ENCODE measurements at places on chromosomes 2 and 18.

- DNase-seq, result no peak
Measured at GRCh38 chr2:196380098-196380497, 208.7 kb upstream of the STK17B start.

- DNase-seq, result no peak
Measured at GRCh38 chr2:65053199-65053598, 3.0 kb upstream of the CEP68 start.

DNA sequence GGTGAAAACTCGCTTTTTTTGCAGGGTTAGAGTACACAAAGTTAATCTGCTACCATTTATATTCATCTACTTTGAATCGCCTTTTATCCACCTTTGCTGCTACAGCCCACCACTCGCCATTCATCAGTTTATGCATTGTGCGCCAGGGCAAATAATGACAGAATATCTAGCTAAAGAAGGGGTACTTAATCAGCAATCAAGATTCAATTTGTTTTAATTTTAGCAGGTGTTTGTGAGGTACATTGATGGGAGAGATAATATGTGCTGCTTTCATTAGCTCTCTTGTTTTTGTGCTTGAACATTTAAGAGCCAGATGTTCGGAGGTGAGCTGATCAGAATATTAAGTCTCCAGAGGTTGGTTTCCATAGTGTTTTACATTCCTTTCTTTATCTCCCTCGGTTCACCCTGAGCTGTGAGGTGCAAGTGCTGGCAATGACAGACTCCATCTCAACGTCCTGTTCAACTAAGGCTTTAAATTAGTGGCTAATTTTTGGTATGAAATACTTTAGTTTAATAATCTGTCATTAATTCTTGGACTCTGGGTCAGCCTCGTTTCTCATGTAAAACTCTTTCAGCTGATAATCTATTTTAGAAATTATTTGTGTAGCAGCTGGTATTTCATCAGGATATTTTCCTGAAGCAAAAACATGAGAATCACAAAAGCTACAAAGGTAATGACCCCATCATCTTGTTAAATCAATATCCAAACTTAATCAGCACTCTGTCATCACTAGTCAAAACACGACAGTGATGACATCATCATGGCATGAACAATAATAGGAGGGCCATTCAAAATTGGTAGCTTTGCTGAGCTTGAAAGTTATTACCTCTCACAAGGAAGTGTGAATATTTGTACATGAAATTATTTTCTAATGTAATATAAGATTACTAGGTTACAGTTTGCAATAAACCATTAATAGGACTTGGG lies 479.9 kb upstream of the FANCL start:
- DNase-seq, result no peak

DNA sequence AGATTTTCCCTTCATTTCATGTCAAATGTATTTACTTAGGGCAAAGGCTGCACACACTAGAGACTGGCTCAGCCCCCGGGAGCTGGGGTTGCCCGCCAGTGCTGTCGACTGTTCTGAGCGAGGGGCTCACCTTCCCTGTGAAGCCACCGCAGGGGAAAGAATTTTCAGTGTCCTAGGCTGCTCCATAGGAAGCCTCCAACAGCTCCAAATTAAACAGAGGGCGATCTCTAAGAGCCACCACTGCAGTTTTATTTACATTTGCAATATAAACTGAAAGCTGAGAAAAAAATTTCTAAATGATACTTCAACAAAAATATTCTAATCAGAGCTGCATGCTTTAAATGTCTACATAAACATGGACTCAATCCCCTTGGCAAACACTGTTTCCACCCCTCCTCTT lies 54.0 kb downstream of the UXS1 start:
- DNase-seq, result no peak

DNA sequence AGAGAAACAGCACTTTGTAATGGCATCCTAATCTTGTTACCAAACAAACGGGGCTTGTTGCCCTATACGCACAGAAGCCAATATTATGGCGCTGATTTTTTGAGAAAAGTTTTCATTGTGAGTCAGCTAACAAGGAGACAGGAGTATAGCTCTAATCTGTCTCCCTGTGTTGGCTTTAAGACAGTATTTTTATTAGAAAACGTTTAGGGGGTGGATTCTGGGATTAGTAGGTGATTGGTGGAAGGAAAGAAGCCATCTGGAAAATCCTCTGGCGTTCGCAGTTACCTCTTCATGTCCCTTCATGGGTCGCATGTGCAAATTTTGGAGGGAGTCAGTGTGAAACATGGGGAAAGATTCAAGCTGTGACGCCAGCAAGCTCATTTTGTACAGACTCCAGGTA lies 698 bp upstream of the TMEM237 start:
- peak; percentile 36 for DNase-seq

GRCh38 chr2:162301151-162301804 lies 17.2 kb downstream of the IFIH1 start:
- DNase-seq, result peak; percentile 25

DNA sequence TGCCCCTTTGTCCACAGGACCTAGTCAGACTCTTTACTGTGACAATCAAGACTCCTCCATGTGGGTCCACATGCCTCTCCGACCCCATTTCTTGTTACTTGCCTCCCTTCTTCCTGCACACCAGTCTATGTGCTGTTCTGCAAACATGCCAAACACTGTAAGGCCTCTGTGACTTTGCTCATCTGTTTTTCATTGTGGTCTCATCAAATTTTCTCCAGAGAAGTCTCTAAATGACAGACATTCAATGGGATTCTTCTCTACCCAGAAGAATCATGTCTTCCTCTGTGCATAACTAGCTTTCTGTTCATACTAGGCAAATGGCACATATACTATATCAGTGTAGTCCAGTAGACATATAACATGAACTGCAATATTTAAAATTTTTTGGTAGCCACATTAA lies 43.0 kb upstream of the KCNE4 start:
- no peak for DNase-seq

- no peak for DNase-seq
Measured at GRCh38 chr2:236639461-236640235, 70.0 kb downstream of the ACKR3 start.

GRCh38 chr2:222568865-222569264 lies 87.0 kb downstream of the FARSB start:
- DNase-seq, result no peak

DNA sequence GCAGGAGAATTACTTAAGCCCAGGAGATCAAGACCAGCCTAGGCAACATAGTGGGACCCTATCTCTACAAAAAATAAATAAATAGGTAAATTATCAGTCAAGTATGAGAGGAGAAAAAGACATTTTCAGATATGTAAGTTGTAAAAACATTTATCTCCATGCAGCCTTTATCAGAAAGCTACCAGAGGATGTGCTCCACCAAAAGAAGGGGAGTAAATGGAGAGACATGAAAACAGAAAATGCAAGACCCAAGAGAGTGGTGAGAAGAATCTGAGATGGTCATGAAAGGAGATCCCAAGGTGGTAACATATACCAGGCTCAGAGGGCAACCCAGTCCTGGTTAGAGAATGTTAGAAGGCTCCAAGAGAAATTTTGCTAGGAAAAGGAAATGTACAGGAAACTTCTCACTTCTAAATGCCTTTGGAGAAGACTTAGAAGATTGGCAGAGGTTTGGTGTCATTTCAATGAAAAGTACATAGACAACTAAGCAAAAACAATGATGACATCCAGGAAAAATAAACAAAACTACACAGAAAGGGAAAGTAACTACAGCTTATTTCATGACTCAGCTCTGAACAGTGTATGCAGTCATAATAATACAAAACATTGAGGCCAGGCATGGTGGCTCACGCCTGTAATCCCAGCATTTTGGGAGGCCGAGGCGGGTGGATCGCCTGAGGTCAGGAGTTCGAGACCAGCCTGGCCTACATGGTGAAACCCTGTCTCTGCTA lies 19.5 kb downstream of the CIB4 start:
- no peak for DNase-seq

DNA sequence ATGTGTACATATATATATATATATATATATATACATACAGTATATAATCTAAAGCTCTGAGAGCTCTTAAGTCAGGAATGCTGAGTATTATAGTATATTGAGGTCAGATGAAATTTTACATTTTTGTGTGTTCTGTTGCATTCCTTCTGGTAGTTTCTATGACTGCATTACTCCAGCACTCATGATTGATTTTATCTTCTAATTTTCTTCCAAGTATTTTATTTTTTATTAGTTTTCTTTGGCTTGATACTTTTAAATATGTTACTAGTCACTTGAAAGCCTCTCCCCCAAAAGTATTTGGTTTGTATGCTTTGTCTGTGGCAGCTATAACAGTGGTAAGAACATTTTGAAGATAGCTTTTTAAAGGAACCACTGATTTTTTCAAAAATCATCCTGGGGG lies 25.0 kb downstream of the METTL21A start:
- DNase-seq, result no peak

DNA sequence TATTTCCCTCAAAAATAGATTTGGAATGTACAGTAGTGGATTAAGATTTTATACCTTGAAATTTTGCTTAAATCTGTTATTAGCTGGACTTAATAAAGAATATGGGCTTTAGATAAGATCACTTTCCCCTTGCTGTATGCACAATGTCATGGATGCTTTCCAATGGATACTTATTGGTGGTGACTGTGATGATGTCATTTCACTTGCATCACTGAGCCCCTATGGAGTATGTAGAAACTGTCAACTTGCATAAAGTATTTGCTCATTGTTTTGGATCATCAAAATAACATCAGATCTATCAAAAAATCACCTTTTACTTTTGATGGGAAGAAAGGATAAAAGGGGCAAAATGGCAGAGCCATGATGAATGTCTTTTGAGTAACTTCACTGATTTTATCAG lies 112.7 kb downstream of the ZEB2 start:
- no peak for DNase-seq

- no peak for DNase-seq
Measured at GRCh38 chr2:54455131-54455562, 980 bp upstream of the SPTBN1 start.

- DNase-seq, result no peak
Measured at GRCh38 chr2:209642146-209642820, 129.3 kb upstream of the UNC80 start.

GRCh38 chr2:69397234-69397633 lies 10.2 kb upstream of the GFPT1 start:
- DNase-seq, result no peak

DNA sequence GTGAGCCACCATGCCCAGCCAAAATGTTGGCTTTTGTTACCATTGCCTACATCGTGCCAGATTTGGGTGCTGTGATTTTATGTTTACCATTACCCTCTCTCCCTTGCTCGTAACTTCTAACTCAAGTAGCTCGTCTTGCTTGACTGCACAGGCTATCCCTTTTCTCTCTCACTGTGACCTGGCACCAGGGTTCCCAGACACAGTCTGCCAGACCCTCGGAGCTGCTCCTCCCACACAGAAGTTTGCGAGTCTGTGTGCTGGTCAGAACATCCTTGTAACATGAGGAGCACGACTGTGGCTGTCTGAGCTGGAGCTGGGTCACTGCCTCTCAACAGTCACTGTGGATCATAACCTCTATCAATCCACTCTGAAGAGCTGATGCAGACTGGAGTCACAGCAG lies 152.5 kb upstream of the ACKR3 start:
- DNase-seq, result peak; percentile 20

GRCh38 chr2:30484145-30484544 lies 37.1 kb downstream of the LCLAT1 start:
- DNase-seq, result no peak

GRCh38 chr18:8890957-8891464 lies 185.7 kb downstream of the MTCL1 start:
- DNase-seq, result peak; percentile 28

DNA sequence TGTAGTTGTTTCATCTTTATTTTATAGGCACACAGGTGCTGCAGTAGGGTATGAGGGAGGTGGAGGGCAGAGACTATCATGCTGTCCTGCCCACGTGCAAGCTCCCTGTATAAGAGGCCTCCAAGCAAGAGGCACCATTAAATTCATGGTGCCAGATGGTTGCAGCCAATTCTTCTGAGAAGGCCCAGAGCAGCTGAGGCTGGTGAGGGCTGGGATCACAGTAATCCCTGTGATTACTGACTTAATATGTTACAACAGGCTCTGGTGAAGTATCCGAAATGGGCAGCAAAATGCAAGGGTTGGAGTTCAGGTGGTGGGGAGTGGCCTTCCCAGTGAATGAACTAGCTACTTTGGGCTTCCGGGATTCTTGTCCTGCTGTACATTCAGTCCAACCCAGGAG lies 191.9 kb upstream of the SMAD2 start:
- no peak for DNase-seq

- no peak for DNase-seq
Measured at GRCh38 chr18:56835331-56835730, 184.2 kb downstream of the WDR7 start.

DNA sequence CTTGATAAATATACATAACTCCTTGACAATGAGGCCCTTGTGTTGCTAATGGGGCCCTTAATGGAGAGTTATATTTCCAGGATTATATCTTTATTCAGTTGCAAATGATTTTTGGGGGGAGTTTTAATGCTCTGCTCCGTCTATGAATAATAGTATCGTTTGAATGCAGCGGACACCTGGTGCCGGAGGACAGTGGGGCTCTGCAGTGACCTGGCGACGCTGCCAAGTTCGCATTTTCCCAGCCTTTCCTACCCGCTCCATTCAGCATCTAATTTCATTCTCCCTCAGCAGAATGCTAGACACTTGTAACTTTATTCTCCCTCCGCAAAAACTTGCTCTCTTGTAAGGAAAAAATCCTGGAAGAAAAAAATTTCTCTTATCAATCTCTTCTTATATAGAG lies 257.6 kb upstream of the SALL3 start:
- peak; percentile 37 for DNase-seq

GRCh38 chr2:223542501-223542900 lies 59.7 kb downstream of the SCG2 start:
- no peak for DNase-seq

GRCh38 chr2:220281771-220282170 lies 654.3 kb downstream of the SLC4A3 start:
- no peak for DNase-seq

DNA sequence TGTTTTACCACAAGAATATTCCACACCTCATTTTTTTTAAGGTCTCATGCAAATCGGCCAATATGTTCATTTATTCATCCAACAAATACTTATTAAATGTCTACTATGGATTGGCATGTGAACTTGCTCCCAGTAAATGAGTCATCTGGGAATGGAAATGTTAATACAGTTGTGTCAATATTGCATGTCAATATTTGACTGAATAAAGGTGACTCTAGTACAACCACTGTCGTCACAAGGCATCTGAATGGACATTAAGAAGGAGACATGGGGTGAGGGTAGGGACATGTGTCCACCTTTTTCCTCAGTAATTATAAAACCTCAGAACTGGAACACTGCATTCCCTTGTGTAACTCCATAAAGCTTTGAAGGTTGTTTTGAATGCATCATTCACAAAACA lies 365.4 kb downstream of the ADCYAP1 start:
- DNase-seq, result no peak

DNA sequence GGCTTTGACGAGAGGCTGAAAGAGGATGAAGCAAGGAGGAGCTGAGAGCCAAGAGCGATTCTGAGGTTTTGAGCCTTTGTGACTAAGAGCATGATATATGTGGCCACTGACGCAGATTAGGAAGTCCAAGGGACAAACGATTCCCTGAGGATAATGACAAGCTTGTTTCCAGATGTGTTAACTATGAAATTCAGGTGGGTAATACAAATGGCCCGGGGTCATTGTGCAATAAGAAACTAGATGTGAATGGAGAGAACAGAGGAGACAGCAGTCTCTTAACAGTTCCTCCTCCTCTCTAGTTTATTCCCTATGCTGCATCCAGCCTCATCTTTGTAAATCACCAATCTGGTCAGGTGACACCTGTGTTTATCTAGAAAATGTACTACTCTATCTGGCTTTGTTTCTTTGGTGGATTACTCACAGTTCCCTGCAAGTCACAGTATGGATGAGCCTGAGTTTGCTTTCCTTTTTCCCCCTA lies 84.2 kb downstream of the SOCS6 start:
- no peak for DNase-seq

All from right kidney (tissue), 9 donors.